DMS53 (cell line): ENCODE measurements at places on chromosomes 3 and 15.

DNA sequence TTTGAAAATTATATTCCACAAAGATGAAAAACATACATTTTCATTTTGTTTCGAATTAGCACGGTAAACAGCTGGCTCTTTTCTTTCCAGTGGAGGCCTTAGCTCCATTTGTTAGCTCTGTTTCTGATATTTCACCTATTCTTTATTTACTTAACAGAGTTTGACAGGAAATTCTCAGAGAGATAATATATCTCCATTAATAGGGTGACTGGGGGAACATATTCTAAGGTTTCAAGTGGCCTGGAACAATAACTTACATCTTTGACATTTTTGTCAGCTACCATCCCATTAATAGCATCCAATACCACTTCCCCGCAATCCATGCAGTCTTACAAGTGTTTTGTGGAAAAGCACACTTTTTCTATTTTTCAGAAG lies 577.6 kb upstream of the MDFIC2 start:
- no peak for DNase-seq

- no peak for DNase-seq
Measured at GRCh38 chr3:96267577-96267976, 546.8 kb upstream of the EPHA6 start.

DNA sequence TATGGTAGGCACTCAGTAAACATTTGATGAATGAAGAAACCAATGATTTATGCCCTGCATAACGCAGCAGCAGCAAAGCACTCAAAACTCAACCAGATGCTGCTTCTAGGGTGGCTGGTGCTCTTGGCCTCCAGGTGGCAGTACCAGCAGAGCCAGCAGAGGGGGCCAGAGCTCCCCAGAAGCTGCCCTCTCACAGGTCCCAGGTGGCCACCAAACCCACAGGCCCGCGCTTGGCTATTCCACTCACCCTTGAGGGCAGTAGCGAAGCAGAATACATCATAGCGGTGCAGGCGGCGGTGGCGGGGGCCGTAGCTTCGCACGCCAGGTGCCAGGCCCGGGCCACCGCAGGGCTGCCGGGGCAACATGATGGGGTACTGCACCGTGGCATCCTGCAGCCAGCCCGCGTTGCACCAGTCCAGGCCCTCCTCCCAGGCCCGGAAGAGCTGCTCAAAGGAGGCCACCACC lies 16.6 kb downstream of the HAPLN3 start:
- peak; percentile 68 for DNase-seq

- no peak for DNase-seq
Measured at GRCh38 chr3:42873221-42873982, 2.3 kb downstream of the CYP8B1 start.

DNA sequence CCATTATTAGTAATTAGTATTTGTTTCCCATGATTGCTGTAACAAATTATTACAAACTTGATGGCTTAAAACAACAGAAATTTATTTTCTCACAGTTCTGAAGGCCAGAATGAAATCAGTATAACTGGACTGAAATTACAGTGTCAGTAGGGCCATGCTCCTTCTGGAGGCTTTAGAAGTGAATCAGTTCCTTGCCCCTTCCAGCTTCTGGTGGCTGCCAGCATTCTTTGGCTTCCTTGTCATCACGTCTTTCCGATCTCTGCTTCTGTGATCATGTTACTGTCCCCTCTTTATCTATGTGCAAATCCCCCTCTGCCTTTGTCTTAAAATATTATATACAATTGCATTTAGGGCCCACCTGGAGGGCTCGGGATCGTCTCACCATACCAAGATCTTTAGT lies 92.0 kb downstream of the FOXB1 start:
- DNase-seq: no peak

DNA sequence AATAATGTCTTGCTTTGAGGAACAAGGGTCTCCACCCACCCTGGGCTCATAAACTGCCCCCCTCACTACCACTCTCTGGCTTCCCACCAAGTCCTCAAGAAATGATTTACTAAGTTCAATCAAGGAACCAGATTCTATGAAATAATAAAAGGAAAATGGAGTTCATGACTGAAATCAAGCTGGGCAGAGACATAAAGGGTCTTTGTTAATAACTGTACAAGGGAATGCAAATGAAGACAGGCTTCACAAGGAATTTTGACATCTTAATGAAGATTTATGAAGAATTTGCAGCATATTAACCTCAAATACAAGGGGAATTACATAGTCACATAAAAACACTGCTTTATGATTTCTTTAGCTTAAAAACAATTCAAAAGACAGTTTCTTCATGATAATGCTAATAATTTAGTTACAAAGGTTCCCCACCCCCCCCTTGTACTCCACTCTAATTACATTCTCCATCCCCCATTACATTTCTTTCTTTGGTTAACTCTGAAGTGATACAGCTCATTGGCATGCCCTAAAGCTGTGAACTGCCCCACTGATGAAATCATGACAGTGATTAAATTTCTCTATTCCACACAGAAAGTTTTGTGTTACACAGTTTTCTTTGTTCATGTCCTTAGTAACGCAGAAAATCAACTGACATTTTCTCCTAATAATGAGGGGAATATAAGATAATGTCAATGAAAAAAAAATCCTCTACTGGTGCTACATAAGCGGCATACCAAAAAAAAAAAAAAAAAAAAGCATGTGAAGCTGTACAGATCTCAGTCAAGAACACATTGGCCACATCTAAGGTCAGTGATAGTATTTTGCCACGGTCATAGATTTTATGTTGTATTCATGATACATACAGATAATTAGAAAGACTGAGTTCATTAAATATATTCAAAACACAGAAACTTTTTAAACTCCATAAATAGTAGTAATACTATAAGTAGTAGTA lies 54.4 kb downstream of the WWTR1 start:
- no peak for DNase-seq

GRCh38 chr3:165748094-165748493 lies 89.1 kb downstream of the BCHE start:
- no peak for DNase-seq

DNA sequence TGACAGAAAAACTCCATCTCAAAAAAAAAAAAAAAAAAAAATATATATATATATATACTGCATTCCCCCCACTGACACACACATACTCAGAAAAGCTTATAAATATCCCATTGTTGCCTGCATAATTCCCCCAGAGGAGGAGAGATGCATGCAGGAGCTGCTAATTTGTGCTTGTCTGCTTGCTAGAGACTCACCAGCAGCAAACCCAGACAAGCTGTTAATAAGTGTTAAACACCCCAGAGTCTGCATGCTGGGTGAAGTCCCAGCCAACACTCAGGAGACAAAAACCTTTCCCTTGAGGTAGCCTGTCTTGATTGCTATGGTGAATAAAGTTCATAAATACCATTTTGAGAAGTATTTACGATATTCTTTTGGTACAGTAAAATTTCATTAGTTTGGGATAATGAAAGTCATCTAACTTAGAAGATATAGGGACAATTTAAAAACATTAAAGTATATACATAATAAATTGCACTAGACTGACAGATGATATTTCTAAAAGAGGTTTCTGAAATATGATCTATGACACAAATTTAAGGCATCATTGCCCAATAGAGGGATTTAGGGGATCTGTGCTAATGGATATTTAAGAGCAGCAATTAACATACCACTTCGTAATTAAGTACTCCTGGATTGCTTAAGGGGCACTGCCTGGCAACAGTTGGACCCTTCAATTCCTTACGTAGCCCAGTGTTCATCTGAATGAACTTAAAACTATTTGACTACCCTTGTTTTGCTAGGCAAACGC lies 400.0 kb upstream of the C2CD4B start:
- no peak for DNase-seq

GRCh38 chr3:42537350-42537749 lies 34.9 kb downstream of the VIPR1 start:
- no peak for DNase-seq

DNA sequence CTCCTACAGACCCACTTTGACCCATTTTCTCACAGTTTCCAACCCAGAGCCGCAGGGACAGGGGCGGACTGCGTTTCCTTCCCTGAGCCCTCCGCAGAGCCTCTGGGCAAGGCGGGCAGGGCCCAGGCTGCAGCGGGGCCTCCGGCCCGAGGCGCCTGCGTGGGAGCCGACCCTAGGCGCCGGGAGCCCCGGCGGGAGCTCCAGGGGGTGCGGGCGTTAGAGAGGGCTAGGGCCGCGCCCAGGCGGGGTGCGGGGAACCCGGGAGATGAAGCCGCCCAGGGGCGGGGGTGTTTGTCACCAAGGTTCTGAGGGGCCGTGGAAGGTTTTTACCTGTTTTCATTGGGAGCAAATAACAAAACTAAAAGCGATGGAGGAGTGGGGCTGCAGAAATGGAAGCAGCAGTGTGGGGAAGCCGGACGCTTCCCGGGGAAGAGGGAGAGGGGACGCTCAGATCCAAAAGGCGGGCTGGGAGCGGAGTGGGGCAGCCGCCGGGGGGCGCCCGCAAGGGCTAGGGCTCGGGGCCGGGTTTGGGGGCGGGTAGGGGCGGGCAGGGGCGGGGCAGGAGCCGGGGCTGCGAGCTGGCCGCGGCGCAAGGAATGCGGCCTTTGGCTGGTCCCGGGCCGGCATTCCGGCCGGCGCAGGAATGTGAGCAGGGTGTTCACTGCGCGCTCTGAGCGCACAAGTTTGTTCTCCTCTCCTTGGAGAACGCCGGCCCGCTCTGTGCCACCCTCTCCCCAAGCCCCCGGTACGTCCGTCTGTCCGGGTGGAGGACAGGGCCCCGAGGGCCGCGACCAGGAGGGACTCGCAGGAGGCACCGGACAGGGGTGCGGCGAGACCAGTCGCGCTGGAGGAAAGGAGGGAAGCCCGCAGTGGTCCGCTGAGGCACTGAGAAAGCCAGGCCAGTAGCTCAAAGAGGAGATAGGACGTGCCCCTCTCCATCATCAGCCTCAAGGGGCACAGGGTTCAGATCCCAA lies 61.1 kb downstream of the AMOTL2 start:
- peak; percentile 47 for DNase-seq

GRCh38 chr3:169455472-169455871 lies 208.0 kb downstream of the MECOM start:
- DNase-seq: no peak

- peak; percentile 78 for DNase-seq
Measured at GRCh38 chr15:66841953-66842681, 140.1 kb downstream of the SMAD6 start.

DNA sequence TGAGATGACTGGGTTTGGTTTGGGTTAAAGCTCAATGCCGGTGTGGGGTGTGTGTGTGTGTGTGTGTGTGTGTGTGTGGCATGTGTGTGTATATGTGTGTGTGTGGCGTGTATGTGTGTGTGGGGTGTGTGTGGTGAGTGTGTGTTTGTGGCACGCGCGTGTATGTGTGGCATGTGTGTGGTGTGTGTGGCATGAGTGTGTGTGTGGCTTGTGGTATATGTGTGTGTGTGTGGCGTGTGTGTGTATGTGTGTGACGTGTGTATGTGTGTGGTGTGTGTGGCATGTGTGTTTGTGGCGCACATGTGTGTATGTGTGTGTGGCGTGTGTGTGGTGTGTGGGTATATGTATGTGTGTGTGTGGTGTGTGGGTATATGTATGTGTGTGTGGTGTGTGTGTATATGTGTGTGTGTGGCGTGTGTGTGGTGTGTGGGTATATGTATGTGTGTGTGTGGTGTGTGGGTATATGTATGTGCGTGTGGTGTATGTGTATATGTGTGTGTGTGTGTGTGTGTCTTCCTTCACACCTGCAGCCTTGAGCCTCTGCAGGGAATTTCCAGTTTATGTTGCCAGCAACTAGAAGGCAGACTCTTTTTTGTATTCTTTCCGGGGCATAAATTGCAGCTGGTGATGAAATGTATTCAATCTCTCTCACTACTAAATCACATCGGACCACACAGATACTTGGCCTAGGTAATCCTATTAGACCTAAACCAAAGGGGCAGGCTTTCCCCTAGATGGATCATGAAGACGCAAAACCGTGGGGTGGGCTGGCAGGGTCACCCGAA lies 34.8 kb downstream of the CHRD start:
- DNase-seq: no peak

DNA sequence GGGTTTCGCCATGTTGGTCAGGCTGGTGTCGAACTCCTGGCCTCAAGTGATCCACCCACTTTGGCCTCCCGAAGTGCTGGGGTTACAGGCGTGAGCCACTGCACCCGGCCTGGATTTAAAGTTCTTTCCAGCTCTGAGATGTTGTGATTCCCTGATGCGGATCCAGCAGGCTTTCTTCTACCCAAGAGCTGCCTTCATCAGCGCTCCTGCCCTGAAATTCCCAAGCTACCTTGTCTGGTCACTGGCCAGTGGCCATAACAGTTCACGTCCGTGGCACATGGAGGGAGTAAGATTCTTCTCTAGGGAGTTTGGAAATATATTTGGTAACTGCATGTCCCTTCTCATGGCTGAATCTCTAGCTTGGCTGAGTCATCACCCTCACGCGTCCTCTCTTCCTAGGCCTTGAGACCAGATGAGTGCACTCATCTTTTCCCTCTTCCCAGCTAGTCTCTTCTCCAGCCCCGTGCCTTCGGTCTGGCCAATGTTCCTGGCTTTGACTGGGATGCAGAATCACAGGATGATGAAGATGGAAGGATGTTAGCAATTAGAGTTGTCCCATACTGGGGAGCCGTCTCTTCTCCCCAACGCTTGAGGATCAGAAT lies 29.8 kb upstream of the APOD start:
- no peak for DNase-seq

DNA sequence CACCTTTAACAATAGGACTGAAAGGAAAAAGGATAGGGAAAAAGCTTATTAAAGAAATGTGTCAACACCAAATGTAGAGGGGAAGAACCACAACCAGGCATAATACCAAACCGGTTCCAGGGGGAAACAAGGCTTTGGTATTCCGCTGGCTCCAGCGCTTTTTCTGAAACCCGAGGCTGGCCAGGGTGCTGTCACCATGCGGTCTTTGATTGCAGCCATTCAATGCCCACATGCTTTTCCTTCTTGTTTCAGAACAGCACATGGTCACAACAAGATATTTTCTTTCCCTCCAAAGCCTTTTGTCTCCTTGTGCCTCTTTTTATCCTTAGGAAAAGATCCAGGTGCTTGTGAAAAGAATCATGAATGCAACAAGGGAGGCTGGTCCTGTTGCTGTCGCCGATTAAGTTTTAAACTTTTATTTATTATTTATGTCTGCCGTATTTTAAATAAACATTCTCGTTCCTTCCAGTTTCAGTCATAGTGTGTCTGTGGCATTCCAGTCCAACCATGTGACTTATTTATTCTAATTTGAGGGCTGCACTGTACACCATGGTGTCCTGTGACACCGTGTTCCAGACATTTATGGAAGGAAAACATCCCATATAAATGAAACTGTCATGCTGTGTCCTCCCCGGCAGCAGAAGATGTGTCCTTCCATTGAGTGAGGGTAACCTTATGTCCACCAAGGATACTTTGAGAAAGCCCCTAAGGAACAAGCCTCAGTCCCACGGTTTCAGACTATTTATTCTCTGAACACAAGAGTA lies 41.1 kb downstream of the CCK start:
- DNase-seq: no peak
